ENCODE measurements at places on chromosomes 6 and 20.

GRCh38 chr6:74343804-74344203 lies 647.8 kb downstream of the CD109 start:
- peak; percentile 11 for DNase-seq

GRCh38 chr20:16104783-16105182 lies 468.5 kb downstream of the KIF16B start:
- no peak for DNase-seq

DNA sequence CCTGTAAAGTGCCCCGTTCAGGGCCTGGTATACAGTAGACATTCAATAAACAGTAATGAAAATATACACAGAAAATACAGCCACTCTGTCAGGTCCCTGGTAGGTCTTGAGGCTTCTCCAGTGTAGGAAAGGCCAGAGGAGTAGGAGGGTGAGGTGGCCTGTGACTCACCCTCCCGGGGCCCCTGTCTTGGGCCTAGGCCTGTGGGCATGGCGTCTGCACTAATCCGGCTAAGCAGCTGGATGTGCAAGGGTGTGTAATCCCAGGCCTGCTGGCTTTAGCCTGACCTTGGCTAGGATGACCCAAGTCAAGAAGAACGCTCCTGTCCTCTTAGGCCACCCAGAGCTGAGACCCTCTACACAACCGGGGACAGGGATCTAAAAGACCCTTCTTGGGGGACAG lies 84.9 kb downstream of the KCNB1 start:
- DNase-seq, result no peak

DNA sequence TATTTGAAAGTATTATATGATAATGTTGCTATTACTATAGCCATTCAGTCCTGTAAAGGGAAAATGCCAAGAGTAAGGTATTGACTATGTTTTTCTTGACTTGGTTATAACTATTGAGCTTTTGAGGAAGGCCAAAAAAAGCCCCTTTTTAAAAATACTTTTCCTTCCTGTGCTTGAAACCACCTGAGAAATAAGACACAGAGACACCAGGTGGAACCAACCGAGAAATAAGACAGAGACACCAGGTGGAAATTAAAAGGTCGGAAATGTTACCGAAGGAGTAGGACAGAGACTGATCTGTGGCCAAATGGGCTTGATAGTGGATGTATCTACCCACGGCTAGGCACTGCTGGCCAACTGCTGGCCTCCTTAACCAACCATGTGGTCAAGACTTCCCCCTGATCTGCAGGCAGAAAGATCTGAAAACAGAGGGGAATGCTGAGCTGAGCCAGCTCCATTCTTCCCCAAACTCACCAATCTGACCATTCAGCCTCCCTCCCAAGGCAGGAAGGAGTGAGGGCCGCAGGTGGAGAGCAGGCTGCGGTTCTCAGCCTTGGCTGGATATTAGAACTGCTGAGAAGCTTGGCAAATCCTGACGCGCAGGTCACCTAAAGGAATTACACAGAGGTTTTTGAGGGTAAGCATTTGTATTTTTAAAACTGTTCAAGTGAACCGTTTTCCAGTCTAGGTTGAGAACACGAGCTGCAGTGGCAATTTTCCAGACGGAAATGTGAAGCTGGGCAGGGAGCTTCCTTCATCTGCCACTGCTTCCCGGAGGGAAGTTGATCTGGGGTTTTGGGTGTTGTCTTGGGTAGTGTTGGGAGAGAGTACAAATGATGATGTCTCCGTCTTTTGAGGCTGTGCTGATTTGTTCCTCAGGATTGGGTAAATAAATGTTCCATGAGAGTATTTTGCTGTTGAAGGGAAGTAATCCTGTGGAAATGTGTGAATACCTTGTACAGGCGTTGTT lies 121.7 kb upstream of the EXOC2 start:
- DNase-seq, result peak; percentile 84

GRCh38 chr6:131756039-131756438 lies 45.2 kb upstream of the CTAGE9 start:
- DNase-seq, result no peak

- no peak for DNase-seq
Observed at GRCh38 chr20:914727-915498, 1.2 kb downstream of the ANGPT4 start.

- no peak for DNase-seq
Observed at GRCh38 chr6:8794420-8794819, 359.1 kb upstream of the SLC35B3 start.

DNA sequence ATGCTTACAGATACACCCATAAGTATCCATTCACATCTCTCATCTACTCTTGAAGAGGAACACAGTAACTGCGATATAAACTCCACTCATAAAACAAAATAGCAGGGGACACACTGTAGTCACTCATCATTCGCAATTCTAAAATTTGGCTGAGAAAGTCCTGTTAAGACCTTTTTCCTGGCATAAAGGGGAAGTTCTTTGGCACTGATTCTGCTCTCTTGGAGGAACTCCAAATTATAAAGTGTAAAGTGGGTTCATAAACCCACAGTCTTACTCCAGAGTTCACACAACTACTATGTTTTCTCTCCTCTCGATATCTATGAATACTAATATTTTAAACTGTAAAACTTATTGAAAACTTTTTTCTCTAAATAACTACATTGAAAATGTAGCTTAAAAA lies 80.6 kb downstream of the ADGB start:
- DNase-seq, result no peak

- DNase-seq, result peak; percentile 66
Observed at GRCh38 chr20:10219452-10219791, 792 bp downstream of the SNAP25 start.

GRCh38 chr6:95545686-95546085 lies 31.6 kb upstream of the MANEA start:
- peak; percentile 28 for DNase-seq

DNA sequence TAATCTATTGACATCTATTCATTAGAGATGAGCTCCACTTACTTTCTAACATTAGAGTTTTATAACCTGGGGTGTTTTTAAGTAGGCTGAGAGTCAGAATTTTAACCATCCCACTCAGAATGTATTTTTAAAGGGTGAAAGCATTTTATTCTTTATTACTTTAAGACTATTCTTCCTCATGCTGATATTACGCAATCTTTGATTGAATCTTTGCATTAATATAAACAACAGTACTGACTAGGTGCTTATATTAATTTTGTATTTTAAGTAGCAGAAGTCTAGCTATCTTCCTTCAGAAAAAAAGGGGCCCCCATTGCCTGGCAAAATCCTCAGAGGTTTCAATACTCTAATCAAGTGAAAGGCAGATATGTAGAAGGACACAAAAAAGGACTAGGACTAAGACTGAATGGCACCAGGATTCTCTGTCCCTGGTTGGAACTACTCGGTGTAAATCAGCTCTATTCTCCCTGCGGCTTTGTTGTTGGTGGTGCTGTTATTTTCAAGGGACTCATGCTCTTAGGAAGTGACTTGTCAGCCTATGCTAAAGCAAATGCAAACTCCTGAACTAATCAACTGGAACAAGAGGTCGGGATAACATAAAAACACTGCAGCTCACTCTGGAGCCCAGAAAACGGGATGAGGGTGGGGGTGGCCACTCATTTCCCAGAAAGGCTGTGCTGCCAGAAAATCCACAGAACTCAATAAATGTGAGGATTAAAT lies 1324.4 kb downstream of the GRIK2 start:
- DNase-seq, result no peak

- peak; percentile 77 for DNase-seq
Observed at GRCh38 chr6:29516108-29516507, 28.4 kb upstream of the MAS1L start.

DNA sequence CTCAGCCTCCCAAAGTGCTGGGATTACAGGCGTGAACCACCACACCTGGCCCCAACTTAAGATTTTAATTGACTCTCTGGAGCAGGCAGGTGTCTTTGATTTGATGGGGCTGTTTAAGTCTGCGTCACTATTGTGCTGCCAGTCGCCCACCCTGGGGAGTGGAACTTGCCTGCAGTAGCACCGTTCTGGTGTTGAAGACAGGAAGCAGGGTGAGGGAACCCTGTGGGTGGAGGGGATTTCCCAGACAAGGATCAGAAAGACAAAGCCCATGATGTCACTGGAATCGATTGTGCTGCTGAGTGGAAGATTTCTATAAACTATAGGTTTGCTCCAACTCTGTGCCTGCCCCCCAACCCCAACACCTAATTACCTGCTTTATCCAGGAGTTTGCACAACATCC lies 11.0 kb downstream of the ALDH8A1 start:
- DNase-seq, result no peak

DNA sequence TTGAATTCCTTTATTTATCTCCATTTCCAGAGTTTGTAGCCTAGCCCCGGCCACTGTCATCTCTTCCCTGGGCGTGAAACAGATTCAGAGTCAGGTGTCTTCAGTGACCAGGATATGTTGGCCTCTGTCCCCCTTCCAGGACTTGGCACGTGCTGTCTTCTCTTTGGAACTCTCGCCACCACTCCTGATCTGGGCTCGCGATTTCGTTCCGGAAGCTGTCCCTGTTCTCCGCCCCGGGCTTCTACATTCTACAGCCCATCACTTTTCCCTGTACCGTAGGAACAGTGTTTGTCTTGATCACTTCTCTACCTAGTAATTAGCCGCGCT lies 739 bp downstream of the GSS start:
- no peak for DNase-seq
